ENCODE measurements at places on chromosomes 2 and 18.

- DNase-seq = no peak
Measured at GRCh38 chr18:56508370-56509036, 129.9 kb downstream of the TXNL1 start.

GRCh38 chr18:25077038-25077943, 274.7 kb downstream of the ZNF521 start:
- no peak for DNase-seq

DNA sequence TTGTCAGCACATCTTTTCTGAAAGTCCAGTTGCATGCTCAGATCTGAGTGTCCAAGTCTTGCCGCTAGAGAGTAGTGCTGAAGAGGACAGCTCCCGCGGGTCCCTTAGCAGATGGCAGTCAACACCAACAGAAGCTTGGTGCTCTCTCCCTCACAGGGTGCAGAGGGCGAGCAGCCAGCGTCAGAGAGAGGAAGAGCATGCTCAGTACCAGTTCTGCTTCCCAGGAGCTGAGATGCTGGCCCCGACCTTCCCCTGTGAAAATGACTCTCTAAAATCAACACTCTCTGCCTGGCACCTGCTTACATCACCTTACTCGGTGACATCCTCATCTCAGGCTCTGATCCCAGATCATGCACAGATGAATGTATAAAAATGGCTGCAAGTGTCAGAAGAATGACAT, 86.0 kb upstream of the TWIST2 start:
- no peak for DNase-seq

DNA sequence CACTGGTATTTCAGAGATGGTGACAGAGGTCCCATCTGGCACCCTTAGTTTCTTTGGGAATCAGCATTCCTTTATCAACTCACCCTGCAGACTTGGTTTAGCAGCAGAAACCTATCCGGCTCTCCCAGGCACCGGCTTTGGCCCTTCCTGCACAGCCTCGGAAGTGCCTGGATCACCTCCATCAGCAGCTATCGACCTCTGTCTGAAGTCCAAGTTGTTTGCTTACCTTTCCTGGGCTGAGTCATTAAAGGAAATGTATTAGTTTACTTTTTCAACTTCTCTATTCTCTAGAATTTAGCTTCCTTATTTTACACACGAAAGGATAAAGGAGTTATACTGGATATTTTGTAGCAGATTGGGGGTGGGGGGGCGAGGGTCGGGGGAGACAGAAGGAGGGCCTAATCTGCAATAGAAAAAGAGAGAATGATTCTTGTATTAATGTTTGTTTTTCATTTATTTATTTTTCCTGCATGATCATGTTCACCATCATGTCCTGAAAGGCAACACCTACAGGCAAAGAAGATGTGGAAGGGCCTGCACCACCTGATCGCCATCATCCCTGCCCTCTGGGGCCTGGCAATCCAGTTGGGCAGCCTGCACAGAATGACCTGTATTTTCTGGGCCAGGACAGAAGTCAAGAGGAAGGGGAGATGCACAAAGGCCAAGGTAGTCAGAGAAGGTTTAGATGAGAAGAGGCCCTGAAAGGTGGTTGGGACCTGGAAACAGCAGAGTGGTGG, 22.1 kb upstream of the MAT2A start:
- DNase-seq = no peak

GRCh38 chr2:144358979-144359541, 160.9 kb downstream of the ZEB2 start:
- no peak for DNase-seq

DNA sequence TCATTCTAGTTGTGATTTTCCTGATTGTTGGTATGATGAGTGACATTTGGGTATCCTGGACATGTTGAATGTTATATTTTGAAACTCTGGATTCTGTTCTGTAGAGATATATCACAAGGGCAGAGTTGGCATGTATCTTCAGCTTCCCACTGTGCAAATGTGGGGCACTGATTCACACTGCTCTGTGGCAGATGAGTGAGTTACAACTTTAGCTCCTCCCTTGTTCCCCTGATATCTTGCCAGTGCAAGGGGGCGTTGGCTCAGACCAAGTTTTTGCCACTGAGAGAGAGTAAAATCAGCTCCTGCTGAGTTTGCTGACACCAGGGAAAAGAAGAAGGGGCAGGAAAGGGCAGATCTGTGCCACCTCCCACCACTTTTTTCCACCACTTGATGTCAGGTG, 199.6 kb upstream of the MMADHC start:
- DNase-seq = no peak

- no peak for DNase-seq
Measured at GRCh38 chr2:230643576-230644291, 68.9 kb upstream of the CAB39 start.
